Activated T-cell treated with anti-CD3 and anti-CD28 coated beads, Interleukin-2, amount 50 U/mL, for 4 hours (primary cell): ENCODE measurements at places on chromosomes 3 and 15. TPM values are rescaled to one million over a fixed set of nuclear protein-coding genes. Genes with fewer than 3 reads are reported as not detected.

ITGB5 gene
- 0.87 TPM for total RNA-seq

FEZF2 gene
- not detected for total RNA-seq

NOX5 gene
- not detected for total RNA-seq

PROS1 gene
- 0.33 TPM for total RNA-seq

FAM3D gene
- not detected for total RNA-seq

CASR gene
- not detected for total RNA-seq

PRR23A gene
- total RNA-seq, result not detected

ECE2 gene
- total RNA-seq, result not detected

SPTBN5 gene
- 0.16 TPM for total RNA-seq

CCDC39 gene
- not detected for total RNA-seq

SGO1 gene
- 9.2 TPM for total RNA-seq

IGSF11 gene
- total RNA-seq, result not detected

ZIC1 gene
- not detected for total RNA-seq

DOCK3 gene
- total RNA-seq, result 1.5 TPM

MORC1 gene
- not detected for total RNA-seq

GCSAM gene
- total RNA-seq, result 2.0 TPM

RLBP1 gene
- not detected for total RNA-seq

CD86 gene
- 1.8 TPM for total RNA-seq

INSYN1 gene
- not detected for total RNA-seq

FOXL2 gene
- not detected for total RNA-seq

PLA2G4F gene
- total RNA-seq, result 0.30 TPM

ITGA11 gene
- 0.21 TPM for total RNA-seq

NR2E3 gene
- not detected for total RNA-seq

XIRP1 gene
- 20.6 TPM for total RNA-seq

MKRN2OS gene
- total RNA-seq, result not detected

ACKR4 gene
- not detected for total RNA-seq

ALDH1A2 gene
- 0.38 TPM for total RNA-seq

RYK gene
- 38.8 TPM for total RNA-seq

SLC28A2 gene
- 0.14 TPM for total RNA-seq

AADACL2 gene
- not detected for total RNA-seq

LRRC31 gene
- total RNA-seq, result not detected

SEMA7A gene
- total RNA-seq, result 215 TPM

STRIT1 gene
- not detected for total RNA-seq

RBP2 gene
- total RNA-seq, result not detected

CYB561D2 gene
- total RNA-seq, result 35.3 TPM

UNC45A gene
- 63.4 TPM for total RNA-seq

SLC24A5 gene
- not detected for total RNA-seq

CAPN3 gene
- 1.5 TPM for total RNA-seq

KCNMB3 gene
- 0.34 TPM for total RNA-seq
